CD4-positive, alpha-beta T cell treated with Interleukin-17A for 1 hour (primary cell): ENCODE measurements at places on chromosomes 6 and 20.

DNA sequence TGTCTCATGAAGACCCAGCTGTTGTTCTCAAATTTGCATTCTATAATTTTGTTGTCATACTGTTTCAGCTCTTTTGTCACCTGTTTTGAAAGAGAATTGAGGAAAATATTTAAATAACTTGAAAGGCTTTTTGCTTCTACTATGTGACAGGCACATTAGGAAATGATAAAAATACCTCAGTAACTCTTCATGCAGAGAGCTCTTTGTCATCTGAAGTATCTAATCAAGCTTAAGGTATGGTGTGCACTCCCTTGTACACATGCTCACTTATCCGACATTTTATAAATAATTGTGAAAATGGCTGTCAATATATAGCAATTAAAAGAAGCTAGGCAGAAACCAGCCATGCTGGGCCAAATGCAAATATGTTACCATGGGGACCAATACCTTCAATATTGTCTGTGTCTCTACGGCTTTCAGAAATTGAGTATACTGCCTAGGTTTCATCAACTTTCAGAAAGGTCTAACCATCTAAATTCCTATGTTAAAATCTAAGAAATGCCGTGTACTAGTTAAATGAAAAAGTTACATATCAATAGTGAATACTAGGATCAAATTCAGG is 349.0 kb downstream of the RNGTT start:
- DNase-seq = no peak

DNA sequence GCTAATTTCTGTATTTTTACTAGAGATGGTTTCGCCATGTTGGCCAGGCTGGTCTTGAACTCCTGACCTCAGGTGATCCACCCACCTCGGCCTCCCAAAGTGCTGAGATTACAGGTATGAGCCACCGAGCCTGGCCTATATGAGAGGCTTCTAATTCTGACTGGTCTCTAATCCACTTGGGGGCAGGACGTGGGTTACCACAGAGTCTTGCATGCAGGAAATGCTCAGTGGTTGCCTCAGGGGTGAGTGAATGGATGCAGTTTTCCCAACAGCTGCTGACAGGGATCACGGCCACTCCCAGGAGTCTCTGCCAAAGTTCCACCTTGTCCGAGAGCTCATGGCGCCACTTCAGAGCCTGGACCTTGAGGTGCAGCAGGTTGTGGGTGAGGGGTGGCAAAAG is 6.4 kb upstream of the FANCE start:
- DNase-seq = peak; percentile 13

DNA sequence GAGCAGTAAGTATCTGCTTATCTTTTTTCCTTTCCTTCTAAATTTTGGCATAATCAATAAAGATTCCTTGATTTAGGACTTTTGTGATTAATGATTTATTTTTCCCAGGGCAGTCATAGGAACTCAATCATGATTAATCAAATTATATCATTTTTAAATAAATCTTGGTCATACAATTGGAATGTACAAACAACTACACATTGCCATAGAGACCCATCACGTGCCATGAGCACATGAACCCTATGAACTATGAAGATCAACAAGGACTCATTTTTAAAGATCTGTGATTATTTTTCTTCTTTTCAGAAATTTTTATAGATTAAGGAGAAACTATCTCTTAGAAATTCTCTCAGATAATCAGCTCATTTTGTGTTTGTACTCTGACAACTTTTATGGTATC is 622.4 kb downstream of the BCKDHB start:
- DNase-seq = no peak

DNA sequence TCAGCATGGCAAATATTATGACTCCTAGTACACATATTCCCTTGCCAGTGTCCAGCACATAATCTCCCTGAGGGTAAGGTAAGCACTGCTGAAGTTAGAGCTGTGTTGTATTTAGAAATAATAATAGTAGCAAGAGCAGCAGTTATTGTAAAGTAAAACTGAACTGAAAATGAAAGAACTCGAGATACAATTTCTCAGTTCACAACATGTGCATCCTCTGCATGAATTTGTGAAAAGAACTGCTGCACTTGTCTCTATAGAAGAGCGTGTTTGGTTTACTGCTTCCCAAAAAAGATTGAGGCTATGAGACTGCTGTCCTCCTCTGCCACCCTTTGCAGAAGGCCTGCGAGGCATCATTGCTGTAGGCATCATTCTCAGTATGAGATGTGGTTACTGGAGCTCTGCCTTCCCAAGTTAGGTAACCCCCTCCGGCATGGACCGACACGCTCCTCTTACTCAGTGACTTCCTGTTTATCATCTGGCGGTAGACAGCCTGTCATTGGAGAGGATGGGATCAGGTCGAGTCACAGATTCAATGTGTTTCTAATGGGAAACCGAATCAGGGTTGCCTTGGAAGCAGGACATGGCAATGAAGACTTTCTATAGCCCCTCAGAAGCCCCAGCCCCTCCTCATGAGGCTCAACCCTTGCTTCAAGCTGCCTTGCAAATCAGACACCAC is 48.1 kb downstream of the SLC24A3 start:
- no peak for DNase-seq

GRCh38 chr6:88167352-88167937 is 1.3 kb upstream of the CNR1 start:
- no peak for DNase-seq

GRCh38 chr6:138680085-138680484 is 93.5 kb upstream of the CCDC28A start:
- no peak for DNase-seq

DNA sequence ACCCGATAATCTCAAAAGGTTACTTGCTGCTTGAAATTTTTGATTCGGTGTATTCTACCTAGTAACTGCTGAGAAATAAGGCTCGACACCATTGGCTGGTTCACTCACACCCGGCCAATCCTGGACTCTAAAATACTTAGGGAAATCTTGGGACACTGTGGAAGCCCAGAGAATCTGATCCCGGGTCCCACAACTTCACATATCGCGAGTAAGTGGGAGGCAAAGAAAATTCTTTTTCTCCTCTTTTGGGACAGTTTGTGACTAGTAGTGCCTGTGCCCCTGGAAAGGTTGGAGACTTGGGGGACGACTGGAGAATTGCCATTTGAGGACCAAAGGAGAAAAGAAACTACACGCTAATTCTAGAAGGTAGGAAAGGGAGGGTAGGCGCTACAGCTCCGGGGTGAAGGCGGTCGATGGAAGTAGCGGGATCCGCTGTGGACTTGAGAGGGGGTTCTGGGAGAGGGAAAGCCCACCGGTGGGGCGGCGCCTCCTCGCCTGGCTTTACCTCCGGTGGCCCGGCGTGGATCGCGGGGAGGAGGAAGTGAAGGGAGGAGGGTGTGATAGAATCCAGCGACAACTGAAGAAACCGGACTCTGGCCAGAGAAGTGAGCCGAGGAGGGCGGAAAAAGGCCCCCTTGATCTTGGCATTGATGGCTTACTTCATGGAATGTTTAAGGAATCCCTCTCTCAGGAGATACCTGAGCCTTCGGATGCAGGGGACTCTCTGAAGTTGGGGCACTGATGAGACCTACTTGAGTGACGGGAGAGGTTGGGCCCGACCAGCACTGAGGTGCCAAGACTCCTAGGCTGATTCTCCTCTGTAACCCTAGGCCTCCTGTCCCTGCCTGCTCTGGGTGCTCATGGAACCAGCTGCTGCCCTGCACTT is 18.8 kb upstream of the BTN3A3 start:
- DNase-seq = peak; percentile 79

DNA sequence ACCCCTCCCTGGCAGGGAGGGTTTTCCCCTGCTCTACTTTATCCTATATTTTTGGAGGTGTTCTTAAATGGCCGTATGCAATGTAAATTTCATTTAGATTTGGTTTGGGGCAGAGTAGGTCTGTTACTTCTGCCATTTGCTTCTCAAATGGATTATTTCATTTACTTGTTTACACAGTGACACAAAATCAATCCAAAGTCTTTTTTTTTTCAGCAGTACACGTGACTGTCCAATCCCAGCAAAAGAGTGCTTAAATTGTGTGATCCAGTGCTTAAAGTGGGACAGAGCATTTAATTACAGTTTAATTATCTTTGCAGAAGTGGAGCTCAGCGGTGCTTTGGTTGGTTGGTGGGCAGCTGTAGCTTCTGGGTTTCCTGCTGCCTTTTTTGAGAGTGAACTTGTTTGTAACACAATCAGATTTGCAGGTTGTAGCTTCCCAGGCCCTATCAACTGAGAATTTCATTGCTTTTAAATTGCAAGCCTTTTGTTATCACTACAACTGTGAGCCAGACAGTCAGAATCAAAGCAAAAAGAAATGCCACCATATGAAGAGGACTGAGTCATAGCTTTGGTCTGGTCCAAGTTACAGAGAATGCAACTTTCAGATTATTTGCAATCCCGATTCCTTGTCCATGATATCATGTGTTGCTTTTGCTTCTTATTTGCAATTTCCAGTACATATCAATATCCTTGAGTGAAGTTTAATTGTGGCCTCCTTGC is 216.9 kb downstream of the DOK5 start:
- DNase-seq = no peak

GRCh38 chr6:81088145-81088544 is 664.3 kb downstream of the TENT5A start:
- no peak for DNase-seq
